GM04504 (cell line): ENCODE measurements at places on chromosomes 1 and 21.

- no peak for DNase-seq
Measured at GRCh38 chr21:42669041-42669440, 15.6 kb downstream of the PDE9A start.

DNA sequence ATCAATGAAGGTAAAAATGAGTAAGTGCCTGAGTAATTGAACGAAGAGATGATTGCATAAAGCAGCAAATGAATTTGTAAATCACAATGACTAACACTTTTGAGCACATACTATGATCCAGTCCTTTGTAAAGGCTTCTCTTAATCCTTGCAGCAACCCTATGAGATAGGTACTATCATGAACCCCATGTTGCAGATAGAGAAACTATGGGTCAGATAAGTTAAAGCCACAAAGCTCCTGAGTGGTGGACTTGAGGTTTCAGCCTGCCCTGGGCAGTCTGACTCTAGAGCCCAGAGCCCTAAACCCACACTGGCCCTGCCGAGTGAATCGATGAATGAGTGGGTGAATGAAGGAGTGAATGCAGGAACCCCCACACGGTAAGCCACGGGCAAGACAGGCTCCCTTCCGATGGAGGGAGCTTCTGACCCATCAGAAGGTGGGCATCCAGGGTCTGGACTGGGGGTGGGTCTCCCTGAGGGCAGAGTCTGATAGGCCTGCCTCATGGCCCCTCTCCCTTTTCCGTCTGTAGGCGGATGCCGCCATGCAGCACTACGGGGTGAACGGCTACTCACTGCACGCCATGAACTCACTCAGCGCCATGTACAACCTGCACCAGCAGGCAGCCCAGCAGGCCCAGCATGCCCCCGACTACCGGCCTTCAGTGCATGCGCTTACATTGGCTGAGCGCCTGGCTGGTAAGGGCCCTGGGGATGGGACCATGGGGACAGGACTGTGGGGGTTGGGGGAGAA lies 17.0 kb downstream of the DMBX1 start:
- DNase-seq = no peak

GRCh38 chr1:101460739-101461138 lies 223.9 kb downstream of the S1PR1 start:
- no peak for DNase-seq

GRCh38 chr1:21834094-21834493 lies 22.0 kb downstream of the LDLRAD2 start:
- no peak for DNase-seq

DNA sequence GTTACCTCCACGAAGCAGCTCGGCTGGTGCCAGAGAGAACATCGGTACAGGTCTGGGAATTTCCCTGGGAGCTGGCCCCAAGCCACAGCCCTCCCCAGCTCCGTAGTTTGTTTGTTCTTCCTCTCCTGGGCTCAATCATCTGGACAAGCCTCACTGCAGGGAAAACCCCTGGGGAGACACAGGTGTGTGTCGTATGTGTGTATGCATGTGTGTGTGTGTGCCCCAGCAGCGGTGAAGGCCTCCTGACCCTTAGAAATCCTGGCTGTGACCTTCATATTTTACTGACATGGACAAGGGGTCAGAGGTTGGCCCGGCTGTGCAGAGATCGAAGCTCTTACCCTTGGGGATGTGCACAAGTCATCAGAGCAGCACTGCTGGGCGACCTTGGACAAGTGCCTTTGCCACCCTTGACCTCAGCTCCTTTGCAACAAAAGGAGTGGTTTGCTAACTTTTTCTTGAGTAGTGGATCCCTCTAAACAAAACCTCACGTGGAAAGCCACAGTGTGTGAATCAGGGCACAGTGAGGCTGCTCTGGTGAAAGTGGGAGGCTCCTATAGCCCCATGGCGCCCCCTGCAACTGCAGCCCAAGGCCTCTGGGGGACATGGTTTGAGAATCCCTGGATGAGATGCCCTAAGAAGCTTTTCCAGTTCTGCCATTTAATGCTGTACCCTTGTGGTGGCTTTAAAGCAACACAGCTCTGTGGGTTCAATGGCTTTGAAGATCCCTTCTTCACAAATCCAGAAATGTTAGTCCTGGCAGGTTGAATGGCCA lies 12.3 kb upstream of the IL22RA1 start:
- DNase-seq = no peak

GRCh38 chr1:48691429-48692001 lies 85.2 kb downstream of the BEND5 start:
- DNase-seq = no peak

GRCh38 chr21:42219606-42220137 lies 732 bp downstream of the ABCG1 start:
- no peak for DNase-seq

DNA sequence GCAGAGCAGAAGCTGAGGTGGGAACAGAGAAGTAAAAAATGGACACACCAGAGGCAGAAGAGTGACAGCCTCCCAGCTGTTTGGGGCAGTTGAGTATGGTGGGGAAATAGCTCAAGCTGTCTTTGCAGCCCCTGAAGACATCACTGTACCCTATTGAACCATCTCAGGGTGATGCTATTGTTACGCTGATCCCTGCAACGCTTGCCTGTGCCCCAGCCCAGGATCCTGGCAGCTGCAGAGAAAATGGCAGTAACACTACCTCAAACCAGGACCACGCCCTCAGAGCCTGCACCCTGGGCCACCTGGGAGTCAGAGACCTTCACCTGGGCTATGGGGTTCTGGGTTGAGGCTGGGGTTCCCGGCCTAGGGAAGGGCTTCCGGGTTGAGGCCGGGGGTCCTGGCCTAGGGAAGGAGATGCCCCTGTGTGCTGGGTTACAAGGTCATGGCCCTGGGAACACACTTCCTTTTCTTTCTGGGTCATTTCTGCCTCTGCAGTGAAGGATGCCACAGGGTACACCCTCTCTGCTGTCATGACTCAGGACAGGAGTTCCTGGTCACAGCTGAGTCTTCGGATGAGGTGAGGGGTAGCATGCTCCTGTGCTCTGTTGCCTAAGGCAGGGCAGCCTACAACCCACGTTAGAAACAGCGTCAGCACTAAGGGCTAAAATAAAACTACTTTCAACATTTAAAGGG lies 11.6 kb downstream of the BSND start:
- no peak for DNase-seq

DNA sequence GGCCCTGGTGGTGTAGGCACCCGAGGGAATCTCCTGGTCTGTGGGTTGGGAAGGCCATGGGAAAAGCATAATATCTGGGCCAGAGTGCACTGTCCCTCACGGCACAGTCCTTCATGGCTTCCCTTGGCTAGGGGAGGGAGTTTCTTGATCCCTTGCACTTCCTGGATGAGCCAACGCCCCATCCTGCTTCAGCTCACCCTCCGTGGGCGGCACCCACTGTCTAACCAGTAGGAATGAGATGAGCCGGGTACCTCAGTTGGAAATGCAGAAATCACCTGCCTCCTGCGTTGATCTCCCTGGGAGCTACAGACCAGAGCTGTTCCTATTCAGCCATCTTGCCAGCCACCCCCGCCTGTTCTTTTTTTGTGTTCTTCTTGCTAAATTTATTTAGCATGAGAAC lies 134.4 kb downstream of the LEPR start:
- no peak for DNase-seq

DNA sequence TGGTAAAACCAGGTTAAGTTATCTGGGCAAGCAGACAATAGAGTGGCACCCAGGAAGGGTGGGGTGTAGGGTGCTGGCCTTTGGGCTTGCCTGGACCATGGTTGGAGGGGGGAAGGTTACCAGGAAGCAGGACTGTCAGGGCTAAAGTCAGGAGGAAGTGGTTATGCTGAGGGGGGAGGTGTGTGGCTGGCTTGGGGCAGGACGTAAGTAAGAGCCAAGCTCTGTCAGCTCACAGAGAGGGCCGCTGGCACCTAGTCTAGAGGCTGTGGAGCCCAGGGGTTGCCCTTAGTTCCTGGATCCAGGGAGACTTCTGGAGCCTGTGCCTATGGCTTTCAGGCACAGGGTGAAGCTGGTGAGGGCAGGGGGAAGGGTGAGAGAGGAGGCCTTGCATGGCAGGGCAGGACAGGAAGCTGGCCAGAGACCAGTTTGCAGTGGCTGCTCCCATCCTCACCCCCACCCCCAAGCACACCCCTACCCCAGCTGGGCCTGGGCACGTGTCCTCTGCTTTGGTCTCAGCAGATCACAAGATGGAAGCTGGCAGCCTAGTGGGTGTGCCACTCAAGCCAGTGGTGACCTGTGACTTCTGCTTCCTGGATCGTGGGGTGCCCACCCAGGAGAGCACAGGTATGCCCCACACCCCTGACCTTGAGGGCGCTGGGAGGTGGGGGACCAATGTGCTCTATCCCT lies 20.5 kb upstream of the SMYD3 start:
- DNase-seq = no peak

GRCh38 chr1:44296806-44297205 lies 58.3 kb downstream of the ERI3 start:
- DNase-seq = no peak

GRCh38 chr1:4494558-4494957 lies 159.9 kb upstream of the AJAP1 start:
- DNase-seq = no peak

- DNase-seq = no peak
Measured at GRCh38 chr1:26459148-26459547, 13.1 kb upstream of the HMGN2 start.

GRCh38 chr1:29542548-29542947 lies 306.2 kb downstream of the PTPRU start:
- no peak for DNase-seq

GRCh38 chr21:35510957-35511695 lies 462.0 kb upstream of the RUNX1 start:
- DNase-seq = no peak

DNA sequence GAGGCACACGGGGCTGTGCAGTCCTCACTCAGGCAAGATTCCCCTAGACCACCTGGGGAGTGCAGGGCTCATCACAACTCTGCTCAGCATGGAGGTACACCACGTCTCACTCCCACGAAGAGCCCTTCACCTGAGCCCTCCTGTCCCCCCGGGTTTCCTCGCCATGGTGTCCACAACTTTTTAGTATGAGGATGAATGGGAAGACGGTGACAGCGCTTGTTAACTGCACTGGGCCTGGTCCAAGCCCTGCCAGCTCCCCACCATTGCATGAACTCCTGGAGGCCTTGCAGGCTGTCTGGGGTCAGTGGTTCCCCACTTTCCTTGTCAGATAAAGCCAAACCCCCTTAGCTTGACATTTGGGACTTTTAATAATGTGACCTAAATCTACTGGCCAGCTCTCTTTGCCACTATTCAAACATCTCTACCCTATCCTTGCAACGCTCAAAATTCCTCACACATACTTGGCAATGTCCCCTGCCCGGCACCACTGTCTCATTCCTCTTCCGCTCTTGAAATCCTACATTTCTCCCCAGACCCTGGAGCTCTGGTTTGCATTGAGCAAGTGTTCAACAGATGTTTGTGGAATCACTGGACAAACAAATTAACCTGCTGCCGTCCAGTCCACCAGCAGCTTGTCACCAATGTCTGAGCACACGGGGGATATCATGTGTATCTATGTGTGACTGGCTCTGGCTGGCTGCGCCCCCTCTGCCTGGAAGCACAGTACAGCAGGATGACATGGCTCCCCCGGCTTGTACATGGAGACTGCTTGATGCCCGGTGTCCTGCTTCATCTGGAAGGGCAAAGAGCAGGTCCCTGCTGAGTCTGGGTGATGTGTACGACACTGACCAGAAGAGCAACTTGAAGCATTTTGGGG lies 11.2 kb downstream of the TMEM9 start:
- DNase-seq = no peak

GRCh38 chr1:43660355-43660754 lies 10.4 kb downstream of the KDM4A start:
- DNase-seq = no peak

DNA sequence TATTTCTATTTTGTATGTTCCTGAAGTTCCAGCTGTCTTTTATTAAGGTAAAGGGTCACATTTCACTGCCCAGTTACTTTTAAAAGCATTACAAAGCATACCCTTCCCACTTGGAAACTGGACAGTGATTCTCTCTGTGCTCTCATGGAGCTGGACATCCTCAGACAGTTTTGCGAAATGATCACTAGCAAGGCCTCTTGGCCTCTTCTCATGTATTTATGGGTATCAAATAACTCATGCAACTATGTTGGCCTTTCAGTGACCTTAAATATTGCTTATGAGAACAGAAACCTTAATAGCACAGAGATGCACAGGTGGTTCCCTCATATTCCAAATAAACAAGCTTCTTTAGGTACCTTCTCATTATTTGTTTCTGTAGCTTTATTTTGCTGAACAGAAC lies 7.9 kb upstream of the AMPD1 start:
- DNase-seq = no peak

- no peak for DNase-seq
Measured at GRCh38 chr1:200980452-200980772, 43.1 kb downstream of the KIF21B start.

GRCh38 chr21:30710499-30710898 lies 8.1 kb downstream of the KRTAP21-3 start:
- DNase-seq = no peak

- DNase-seq = no peak
Measured at GRCh38 chr1:175373786-175374623, 181.4 kb upstream of the KIAA0040 start.

- no peak for DNase-seq
Measured at GRCh38 chr1:61081686-61082310, 563 bp upstream of the NFIA start.

- DNase-seq = peak; percentile 45
Measured at GRCh38 chr1:1554926-1555915, 14.8 kb upstream of the TMEM240 start.

DNA sequence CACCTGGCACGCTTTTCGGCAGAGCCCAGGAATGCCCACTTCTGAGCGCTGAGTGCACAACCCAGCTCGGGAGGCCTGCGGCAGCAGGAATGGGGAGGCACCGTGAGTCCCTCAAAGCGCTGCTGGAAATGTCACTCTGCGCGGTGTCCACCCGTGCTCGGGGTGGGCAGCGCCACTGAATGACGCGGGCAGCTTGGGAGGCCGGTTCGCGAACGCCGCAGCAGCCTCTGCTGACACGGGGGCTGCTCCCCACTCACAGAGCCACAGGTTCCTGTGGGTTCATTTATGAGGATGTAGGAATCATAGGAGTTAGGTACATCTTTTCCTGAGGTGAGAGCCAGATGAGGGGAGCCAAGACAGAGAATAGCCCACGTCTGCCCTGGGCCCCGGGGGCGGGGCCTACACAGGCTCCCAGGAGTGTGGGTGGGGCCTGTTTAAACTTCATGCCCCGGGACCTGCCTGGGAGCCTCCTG lies 146.7 kb upstream of the COL6A1 start:
- DNase-seq = no peak

- no peak for DNase-seq
Measured at GRCh38 chr1:8384088-8384487, 66.2 kb downstream of the SLC45A1 start.

GRCh38 chr1:184970691-184971161 lies 3.6 kb downstream of the NIBAN1 start:
- no peak for DNase-seq
